ENCODE measurements at places on chromosomes 2 and 18.

GRCh38 chr2:128770143-128771085, 451.7 kb upstream of the HS6ST1 start:
- no peak for DNase-seq

DNA sequence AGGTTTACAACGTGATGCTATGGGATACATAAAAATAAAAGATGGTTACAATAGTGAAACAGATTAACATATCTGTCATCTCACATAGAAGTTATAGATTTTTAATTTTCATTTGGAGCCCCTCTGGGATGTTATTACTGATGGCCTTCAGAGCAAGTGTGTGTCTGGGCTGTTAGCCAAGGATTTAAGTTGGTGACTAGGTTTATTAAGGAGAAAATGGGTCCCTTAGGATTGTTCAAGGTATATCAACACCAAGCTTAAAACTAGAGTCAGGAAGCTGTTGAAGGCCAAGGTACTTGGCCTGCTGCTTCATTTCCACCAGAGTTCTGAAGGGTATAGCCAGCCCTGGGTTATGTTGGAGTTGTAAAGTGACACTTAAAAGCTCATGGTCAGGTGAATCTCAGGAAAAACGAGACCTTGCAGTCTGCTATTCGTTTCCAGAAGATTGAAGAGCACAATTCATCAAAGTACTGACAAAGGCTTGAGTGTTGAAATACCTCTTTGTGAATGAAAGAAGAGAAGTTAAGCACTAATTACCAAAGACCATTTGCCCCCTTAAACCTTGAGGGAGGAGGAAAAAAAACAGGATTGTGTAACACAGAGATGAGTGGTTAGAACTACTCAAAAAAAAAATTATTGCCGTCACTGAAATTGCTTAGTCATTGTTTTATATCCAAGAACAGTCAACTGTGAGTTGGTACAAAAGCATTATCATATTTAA, 48.4 kb downstream of the MAP2 start:
- no peak for DNase-seq

GRCh38 chr2:17542471-17542870, 2.0 kb downstream of the VSNL1 start:
- no peak for DNase-seq

DNA sequence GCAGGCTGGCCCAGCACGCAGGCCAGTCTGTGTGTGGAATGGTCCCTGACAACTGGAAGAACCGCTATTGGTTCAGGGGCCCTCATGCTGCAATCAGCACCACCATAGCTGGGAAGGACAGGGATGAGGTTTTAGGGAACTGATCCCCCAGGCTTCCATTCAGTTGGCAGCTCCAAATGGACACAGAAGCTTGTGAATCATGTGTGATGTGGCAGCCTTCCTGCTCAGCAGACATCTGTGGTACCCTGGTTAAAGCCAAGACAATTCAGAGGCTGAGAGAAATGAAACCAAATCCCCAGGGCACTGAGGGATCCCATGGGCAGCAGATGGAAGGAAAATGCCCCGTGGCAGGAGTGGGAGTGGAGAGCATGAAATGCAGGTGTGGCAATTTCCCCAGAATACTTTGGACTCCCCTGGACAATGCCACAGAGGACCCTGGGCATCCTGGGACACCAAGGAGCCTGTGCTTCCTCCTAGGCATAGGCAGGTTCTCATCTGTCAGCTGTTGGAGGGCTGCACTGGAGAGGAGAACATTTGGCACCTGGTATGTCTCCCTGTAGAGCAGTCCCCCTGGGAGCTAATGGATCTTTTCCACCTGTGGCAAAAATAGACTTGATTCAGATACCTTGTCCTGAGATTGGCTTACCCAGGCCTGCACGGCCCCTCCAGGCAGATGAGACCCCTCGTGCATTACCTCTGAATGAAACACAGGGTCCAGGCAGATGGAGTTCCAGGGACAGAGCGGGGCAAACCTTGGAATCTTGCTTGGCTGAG, 162.2 kb upstream of the BCL2L11 start:
- no peak for DNase-seq

Data from activated CD8-positive, alpha-beta memory T cell treated with anti-CD3 and anti-CD28 coated beads, Interleukin-2, amount 50 U/mL, for 4 hours (primary cell).